ENCODE measurements at places on chromosomes 3 and 15.

- no peak for DNase-seq
These were observed 62.5 kb upstream of the GSK3B start for GRCh38 chr3:120156699-120157098.

- DNase-seq, result no peak
These were observed 22.8 kb downstream of the ATP2C1 start for GRCh38 chr3:130916507-130917167.

DNA sequence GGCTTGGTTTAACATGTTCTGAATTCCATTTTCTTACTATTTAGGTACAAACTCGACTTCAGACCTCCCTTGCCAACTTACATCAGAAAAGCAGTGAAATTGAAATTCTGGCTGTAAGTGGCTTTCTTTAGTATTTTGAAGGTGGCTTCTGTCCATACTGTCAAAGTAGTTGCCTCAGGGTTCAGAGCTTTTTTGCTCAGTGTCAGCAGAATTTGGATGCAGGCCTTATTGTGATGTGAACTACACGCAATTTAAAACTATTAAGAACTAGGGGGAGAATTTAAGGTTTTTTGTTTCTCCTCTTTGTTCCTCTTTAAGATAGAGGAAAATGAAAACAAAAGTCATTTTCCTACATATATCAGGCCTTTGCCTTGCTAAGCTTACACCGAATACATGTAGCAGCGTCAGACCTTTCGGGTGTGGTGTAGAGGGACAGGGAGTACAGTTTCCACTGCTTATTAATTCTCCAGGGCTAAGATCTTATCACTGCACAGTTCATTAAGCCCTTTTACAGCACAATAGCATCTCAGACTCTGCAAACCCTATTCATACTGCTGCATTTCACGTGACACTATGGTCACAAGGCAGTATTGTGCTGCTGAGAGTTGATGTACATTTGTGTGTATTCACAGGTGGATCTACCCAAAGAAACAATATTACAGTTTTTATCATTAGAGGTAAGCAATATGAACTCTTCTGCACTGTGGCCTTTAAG, 6.7 kb downstream of the SRP14 start:
- no peak for DNase-seq

GRCh38 chr3:152197451-152197850, 71.3 kb upstream of the MBNL1 start:
- no peak for DNase-seq

DNA sequence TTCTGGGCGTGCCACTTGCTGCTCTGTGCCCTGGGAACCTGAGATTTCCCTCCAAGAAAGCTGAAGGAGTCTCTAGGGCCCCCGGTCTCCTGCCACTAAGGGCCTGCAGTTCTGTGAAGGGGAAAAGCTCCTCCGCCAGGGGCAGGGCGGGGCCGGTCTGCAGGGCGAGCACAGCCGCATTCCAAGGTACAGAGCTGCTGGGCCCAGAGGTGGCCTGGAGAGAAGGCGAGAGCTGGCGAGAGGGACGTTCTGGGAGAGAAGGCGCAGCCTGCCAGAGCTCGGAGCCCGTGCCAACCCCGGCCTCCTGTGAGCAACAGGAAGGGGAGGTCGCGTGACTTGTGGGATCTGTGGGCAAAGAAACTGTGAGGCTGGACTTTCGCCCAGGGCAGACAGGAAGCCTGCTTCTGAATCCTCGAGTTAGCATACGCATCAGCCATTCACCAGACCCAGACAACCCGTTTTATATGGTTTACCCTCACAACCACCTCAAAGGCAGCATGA, 500.4 kb downstream of the SHQ1 start:
- DNase-seq, result peak; percentile 18

- DNase-seq, result no peak
These were observed 252.8 kb downstream of the VPS13C start for GRCh38 chr15:61807281-61807929.

- no peak for DNase-seq
These were observed 23.8 kb downstream of the SLC6A20 start for GRCh38 chr3:45772341-45773035.
